ENCODE measurements at places on chromosomes 12 and 14.
A peak's percentile ranks its signal among the peaks of the same experiment; 100 is the strongest.

DNA sequence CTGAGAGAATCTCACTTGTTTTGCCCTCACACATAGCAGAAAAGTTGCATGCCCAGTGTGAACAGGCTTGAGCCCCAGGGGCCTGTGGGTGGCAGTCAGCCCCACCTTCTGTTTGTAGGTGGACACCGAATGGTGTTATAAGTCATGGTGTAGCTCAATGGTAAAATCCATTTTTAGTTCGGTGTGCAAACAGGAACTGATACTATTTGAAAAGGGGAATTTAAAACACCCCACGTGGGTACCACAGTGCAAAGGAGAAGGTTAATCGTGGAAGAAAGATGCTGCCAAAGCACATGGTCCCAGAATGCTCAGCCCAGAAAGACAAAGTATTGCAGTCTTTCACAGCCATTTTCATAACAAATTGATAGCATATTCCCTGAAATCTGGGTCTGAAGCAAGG, 71.8 kb upstream of the GZMB start:
- no peak for DNase-seq

GRCh38 chr12:54358191-54358944, 5.9 kb downstream of the GPR84 start:
- peak; percentile 83 for DNase-seq

- DNase-seq, result no peak
Observed at GRCh38 chr12:75632442-75632841, 121.0 kb upstream of the KRR1 start.

GRCh38 chr14:62691647-62692489, 353.4 kb downstream of the KCNH5 start:
- no peak for DNase-seq

DNA sequence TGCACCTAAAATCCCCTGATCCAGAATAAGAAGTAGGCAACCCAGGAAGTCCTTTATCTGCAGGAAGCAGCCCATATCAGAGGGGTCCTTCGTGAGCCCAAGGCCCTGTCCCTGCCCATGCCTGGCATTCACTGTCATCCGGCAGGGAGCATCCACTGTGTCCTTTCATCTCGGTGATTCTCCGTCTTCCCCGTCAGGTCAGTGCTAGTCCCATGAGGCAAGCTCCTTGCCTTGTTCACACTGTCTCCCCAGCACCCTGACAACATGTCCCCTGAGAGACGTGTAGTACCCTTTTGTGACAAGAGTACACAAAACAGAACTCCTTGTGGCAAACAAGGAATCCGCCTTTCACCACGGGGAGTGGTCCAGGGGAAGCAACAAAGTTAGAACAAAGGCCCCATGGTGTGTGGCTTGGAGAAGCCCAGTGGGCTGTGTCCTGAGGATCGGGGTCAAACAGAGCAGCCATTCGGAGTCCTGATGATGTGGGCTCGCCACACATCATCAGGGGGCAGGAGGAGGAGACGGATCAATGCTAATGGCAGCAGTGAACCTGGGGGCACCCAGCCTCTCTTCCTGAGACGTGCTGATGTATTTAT, 112.1 kb downstream of the DICER1 start:
- DNase-seq, result no peak

DNA sequence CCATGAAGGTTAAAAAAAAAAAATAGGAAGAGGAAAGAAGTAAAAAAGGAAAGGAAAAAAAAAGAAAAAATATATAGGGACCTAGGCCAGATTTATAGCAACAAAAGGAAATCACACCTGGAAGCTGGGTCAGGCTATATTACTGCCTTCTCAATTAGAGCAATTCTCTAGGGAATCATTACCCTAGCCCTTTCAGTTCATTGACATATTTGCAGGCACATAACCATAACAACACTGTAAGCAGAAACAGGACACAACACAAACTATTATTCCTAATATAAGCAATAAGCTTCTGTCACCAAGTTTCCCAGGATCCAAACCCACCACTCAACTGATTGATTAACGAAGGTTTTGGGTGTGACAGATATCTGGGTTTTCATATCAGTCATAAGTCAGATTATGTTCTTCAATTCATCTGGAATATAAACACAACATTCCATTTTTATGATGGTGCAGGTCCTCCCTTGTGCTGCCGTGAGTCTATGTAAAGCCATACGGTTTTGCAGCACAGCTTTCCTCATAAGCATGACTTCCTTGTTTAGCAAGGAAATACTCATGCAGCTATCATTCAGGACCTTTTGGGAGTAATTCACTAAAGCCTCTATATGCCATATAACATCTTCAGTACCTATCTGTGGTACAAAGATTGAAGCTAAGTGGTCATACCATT, 4.2 kb downstream of the PCNX4 start:
- DNase-seq, result no peak

- no peak for DNase-seq
Observed at GRCh38 chr12:104250366-104251125, 35.0 kb downstream of the TXNRD1 start.

DNA sequence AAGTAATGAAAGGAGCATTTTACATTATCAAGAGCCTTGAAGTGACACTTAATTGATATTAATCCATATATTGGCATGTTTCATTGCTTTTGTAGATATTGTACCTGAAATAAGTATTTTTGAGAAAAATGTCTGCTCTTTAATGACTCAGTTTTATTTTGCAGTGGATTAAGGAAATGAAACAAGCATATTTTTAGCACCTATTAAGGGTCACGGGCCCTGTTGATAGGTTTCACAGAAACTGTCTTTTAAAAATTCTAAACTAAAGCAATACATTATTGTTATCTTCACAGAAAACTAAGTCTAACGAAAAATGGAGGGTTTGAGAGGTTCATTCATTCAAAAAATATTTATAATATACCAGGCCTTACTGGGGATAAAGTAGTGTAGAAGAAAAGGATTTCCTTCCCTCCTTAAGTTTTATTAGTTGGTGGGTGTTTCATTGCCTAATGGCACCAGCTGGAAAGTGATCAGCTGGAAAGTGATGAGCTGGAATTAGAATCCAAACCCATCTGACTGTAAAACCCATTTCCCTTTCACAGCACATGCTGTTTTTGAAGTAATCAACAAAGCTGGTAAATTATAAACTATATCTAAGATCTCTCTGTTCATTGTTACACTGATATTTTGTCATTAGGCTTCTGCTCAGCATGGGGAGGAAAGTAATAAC, 54.2 kb downstream of the PTPRQ start:
- DNase-seq, result no peak

DNA sequence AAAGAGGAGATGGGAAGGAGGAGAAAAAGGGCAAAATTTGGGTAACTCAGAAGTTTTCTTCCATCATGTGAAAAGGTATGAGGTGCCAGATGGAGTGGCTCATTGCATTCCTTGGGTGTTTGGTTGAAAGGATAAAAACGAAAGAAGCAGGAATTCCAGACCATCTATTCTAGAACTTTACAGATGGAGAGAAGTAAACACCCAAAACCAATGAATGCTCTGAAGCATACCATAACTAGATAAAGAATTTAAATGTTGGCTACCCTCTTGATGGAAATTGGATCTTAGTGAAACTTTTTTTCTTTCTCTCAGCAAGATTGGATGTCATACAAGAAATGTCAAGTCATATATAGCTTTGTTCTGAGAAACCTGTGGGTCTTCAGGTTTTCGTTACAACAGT, 175.6 kb upstream of the FAR2 start:
- no peak for DNase-seq

- no peak for DNase-seq
Observed at GRCh38 chr12:50887191-50887590, 44.5 kb downstream of the TMPRSS12 start.

- no peak for DNase-seq
Observed at GRCh38 chr12:76757694-76758093, 6.2 kb upstream of the ZDHHC17 start.

DNA sequence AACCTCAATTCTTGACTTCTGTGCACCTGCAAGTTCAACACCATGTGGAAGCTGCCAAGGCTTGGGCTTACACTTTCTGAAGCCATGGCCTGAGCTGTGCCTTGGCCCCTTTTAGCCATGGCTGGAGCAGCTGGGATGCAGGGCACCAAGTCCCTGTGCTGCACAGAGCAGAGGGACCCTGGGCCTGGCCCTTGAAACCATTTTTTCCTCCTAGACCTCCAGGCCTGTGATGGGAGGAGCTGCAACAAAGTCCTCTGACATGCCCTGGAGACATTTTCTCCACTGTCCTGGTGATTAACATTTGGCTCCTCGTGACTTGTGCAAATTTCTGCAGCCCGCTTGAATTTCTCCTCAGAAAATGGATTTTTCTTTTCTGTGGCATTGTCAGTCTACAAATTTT, 132.4 kb downstream of the TPH2 start:
- DNase-seq, result no peak

DNA sequence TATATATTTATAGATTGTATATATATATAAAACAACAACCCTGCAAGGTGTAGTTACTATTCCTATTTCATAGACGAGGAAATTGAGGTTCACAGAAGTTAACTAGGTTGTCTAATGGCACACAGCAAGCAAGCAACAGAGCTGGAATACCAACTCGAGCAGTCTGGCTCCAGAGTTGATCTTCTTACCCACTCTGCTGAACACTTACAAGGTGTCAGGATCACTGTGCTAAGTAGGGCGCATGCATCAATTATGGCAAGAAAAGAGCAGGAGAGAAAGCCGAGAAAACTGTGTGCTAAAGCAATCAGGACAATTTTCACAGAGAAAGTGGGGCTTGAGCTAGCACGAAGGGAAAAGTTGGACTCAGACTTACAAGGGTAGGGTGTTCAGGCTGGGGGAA, 15.9 kb upstream of the ARMH4 start:
- DNase-seq, result no peak

DNA sequence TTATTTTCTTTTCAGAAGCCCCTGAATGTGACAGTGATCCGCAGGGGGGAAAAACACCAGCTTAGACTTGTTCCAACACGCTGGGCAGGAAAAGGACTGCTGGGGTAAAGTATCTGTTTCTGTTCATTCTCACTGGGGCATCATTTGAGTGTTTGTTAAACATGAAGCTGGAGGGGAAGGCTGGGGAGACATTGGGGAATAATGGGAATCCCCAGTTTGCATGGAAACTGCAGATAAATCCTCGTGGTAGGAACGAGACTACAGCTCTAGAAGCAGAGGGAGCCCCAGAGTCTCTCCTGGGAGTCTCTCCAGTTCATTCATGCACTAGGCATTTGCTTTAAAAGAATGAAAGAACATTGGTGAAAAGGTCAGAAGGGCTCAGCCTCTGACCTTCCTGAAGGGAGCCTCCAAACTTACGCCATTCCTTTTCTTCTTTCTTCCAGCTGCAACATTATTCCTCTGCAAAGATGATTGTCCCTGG, 2.5 kb upstream of the CFAP251 start:
- DNase-seq, result no peak

GRCh38 chr14:30349520-30349919, 209.4 kb upstream of the G2E3 start:
- DNase-seq, result no peak

- no peak for DNase-seq
Observed at GRCh38 chr14:99816642-99817041, 23.4 kb downstream of the EML1 start.

GRCh38 chr12:89878950-89879349, 170.3 kb upstream of the ATP2B1 start:
- DNase-seq, result no peak

DNA sequence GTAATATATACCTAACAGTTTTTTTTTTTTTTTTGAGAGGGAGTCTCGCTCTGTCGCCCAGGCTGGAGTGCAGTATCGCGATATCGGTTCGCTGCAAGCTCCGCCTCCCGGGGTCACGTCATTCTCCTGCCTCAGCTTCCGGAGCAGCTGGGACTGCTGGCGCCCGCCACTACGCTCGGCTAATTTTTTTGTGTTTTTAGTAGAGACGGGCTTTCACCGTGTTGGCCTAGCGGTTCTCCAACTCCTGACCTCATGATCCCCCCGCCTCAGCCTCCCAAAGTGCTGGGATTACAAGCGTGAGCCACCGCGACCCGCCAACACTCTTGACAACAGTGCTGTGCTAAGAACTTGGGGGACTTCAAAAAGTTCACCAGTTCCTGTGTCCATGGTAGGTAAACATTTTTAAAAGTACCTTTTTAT, 63.5 kb downstream of the FOXG1 start:
- DNase-seq, result peak; percentile 18

DNA sequence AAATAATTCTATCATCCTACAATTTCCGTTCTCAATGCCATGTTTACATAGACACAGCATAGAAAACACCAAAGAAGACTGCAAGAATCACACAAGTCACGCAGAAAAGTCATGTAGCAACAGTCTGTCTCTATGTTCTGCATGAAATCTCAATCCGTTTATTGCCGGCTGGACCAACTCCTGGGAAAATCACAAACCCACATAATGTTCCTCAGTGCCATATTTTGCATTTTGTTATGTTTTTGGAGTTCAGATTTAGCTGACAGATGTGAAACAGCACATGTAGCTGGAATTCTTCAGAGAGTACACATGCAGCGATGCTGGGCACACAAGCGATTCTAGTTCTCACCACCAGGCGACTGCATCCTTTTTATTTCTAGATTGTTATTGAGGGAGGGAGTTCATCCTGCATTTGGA, 193.1 kb downstream of the APAF1 start:
- DNase-seq, result no peak

DNA sequence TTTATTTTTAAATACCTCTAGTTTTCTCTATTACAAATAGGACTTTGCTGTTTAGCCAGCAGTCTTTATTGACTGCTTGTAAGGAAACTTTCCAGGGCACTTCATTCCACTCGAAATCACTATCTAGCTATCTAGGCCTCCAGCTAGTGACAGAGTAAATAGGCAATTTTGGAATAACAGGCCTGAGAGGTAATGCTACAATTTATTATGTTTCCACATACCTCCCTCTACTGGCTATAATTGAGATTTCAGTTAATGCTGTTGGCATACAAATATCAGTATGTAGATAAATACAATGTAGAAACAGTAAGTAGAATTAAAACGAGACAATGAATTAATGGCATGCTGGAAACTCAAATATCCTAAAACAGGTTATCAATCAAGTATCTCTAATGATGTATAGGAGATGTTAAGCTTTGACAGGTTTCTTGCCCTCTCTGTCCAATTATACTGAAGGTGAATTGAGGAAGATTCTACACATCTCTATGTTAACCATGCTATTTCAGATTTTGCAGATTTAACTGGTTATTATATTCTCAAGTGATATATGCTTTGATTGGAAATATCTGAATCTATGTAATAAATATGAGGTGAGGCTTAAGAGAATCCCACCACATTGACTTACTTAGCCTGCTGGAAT, 7.2 kb downstream of the DTD2 start:
- no peak for DNase-seq

GRCh38 chr12:66365718-66366490, 63.6 kb downstream of the HELB start:
- no peak for DNase-seq

DNA sequence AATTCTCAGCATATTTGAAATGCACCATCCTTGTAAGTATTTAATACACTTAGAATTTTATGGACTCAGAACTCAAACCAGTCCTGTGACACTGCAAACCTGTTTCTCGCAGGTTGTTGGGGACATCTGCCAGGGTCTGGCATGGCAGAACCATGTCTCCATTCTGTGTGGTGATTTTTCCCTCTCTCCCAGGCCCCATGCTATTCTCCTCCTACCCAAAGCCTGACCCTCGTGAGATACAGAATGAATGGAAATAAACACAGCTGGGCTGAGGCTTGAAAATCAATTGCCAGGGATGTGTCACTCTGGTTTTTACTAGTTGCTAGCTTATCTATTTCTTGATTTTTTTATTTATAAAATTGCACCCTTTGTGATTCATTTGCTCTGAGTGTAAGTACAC, 19.8 kb downstream of the TPH2 start:
- no peak for DNase-seq

- DNase-seq, result no peak
Observed at GRCh38 chr14:67986131-67986841, 166.7 kb downstream of the RAD51B start.

Data from CD4-positive, CD25-positive, alpha-beta regulatory T cell (primary cell).